Renal pelvis (tissue), 12 donors: ENCODE measurements at places on chromosomes 5 and 9. TPM values are rescaled to one million over a fixed set of nuclear protein-coding genes. Genes with fewer than 3 reads are reported as not detected.

SPINK6 gene
- not detected for polyA plus RNA-seq

GIN1 gene
- 10.4 TPM for polyA plus RNA-seq

FREM1 gene
- 232 TPM for polyA plus RNA-seq

CCDC192 gene
- 1.2 TPM for polyA plus RNA-seq

MYORG gene
- 8.1 TPM for polyA plus RNA-seq

PPIC gene
- polyA plus RNA-seq = 36.0 TPM

BBLN gene
- polyA plus RNA-seq = 61.9 TPM

HMGCR gene
- polyA plus RNA-seq = 76.0 TPM

LIFR gene
- 85.9 TPM for polyA plus RNA-seq

TICAM2 gene
- polyA plus RNA-seq = 3.7 TPM

ALDH1A1 gene
- 256 TPM for polyA plus RNA-seq

SPINK4 gene
- polyA plus RNA-seq = not detected

SAXO1 gene
- polyA plus RNA-seq = 0.25 TPM

CDC20B gene
- polyA plus RNA-seq = 0.63 TPM

TAF1L gene
- 0.09 TPM for polyA plus RNA-seq

SPIN1 gene
- polyA plus RNA-seq = 150 TPM

MTREX gene
- 105 TPM for polyA plus RNA-seq

TUSC1 gene
- 17.9 TPM for polyA plus RNA-seq

SLC22A5 gene
- polyA plus RNA-seq = 53.4 TPM

FIBCD1 gene
- polyA plus RNA-seq = 0.49 TPM

GAS1 gene
- polyA plus RNA-seq = 35.4 TPM

CDKN2B gene
- polyA plus RNA-seq = 0.38 TPM

CEL gene
- polyA plus RNA-seq = 4.0 TPM

MEIKIN gene
- polyA plus RNA-seq = not detected

PTGER4 gene
- 11.7 TPM for polyA plus RNA-seq

FBXW2 gene
- 35.8 TPM for polyA plus RNA-seq

SMIM33 gene
- polyA plus RNA-seq = 0.12 TPM

WNK2 gene
- 38.9 TPM for polyA plus RNA-seq

PKN3 gene
- polyA plus RNA-seq = 13.0 TPM

IFNK gene
- not detected for polyA plus RNA-seq

CD180 gene
- 0.57 TPM for polyA plus RNA-seq

GRXCR2 gene
- not detected for polyA plus RNA-seq

CTNND2 gene
- polyA plus RNA-seq = 2.9 TPM

TSPAN17 gene
- 39.2 TPM for polyA plus RNA-seq

RAD50 gene
- polyA plus RNA-seq = 55.4 TPM

FLT4 gene
- polyA plus RNA-seq = 33.7 TPM

PCDHGB5 gene
- 9.3 TPM for polyA plus RNA-seq

ADAMTS19 gene
- 6.1 TPM for polyA plus RNA-seq

CYLC2 gene
- not detected for polyA plus RNA-seq

PROB1 gene
- polyA plus RNA-seq = 4.2 TPM

HMCN2 gene
- polyA plus RNA-seq = 1.6 TPM

FAM153A gene
- polyA plus RNA-seq = 0.67 TPM

WDR31 gene
- polyA plus RNA-seq = 5.0 TPM

ACTBL2 gene
- not detected for polyA plus RNA-seq

INSL6 gene
- 0.37 TPM for polyA plus RNA-seq

FOXD4L5 gene
- 0.11 TPM for polyA plus RNA-seq

CHSY3 gene
- polyA plus RNA-seq = 2.9 TPM

GRIA1 gene
- 4.2 TPM for polyA plus RNA-seq

IL5 gene
- polyA plus RNA-seq = not detected

PIP5KL1 gene
- 2.7 TPM for polyA plus RNA-seq

KLF9 gene
- 8.4 TPM for polyA plus RNA-seq

MACIR gene
- polyA plus RNA-seq = 22.5 TPM

NME5 gene
- polyA plus RNA-seq = 25.8 TPM
